ENCODE measurements at places on chromosomes 1 and 21.

DNA sequence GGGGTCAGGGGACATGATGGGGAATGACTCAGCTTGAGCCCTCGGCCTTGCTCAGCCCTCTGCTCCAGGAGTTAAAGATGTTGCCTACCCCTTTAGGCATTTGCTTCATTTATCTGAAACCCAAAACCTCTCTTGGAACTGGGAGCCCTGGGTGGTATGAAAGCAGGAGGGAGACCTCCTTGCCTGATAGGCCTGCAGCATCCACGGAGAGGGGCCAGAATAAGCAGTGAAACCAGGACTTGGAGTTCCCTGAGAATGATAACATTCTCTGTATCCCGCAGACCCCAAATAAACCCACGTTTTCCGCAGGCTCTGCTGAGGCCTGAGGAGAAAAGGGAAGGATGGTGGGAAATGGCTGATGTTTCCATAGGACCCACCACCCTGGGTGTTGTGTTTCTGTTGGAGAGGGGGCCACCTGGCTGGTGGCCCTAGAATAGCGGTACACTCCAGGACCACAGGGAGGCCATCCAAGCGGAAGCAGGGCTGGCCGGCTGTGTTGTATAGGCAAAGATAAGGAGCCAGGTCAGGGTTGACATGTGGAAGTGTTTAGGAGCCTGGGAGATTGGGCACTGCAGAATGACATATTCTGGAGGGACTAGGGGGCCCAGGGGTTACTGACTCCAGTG lies 77.4 kb downstream of the FOXD2 start:
- no peak for DNase-seq

- DNase-seq: no peak
Observed at GRCh38 chr1:30465096-30465495, 258.3 kb downstream of the MATN1 start.

DNA sequence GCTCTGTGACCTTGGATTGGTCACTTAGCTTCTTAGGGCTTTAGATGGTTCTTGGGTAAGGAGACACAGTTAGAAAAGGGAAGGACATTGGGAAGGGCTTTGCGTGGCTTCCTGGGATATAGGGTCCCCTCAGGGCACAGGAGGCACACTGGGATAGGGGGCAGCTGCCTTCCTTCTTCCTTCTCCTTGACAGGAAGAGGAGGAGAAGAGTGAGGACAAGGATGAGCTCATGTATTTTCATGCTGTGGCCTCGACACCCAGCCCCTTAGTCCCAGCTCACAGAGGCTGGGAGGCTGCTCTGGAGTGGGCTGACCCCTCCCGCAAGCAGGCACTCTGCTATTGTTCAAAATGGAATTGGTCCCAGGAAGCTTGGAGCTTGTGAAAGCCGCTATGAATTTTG lies 45.7 kb upstream of the POU3F1 start:
- no peak for DNase-seq

DNA sequence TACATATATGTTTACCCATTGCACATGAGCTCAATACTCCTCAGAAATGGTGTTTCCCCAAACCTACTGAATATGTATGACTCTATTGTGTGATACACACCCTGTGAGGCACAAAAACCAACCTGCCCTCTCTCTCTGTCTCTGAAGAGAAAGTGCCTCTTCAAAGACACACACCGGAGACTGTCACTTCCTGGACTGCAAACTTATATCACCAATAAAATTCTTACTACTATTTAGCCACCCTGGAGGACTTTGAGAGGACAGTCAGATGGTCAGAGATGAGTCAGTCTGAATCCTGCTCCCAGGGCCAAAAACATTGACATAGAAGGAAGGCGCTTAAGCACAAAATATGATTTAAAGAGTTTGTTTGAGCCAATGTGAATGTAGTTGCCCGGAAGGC lies 110.4 kb downstream of the PPIAL4G start:
- peak; percentile 23 for DNase-seq

- DNase-seq: no peak
Observed at GRCh38 chr1:233540816-233541215, 73.1 kb upstream of the KCNK1 start.

DNA sequence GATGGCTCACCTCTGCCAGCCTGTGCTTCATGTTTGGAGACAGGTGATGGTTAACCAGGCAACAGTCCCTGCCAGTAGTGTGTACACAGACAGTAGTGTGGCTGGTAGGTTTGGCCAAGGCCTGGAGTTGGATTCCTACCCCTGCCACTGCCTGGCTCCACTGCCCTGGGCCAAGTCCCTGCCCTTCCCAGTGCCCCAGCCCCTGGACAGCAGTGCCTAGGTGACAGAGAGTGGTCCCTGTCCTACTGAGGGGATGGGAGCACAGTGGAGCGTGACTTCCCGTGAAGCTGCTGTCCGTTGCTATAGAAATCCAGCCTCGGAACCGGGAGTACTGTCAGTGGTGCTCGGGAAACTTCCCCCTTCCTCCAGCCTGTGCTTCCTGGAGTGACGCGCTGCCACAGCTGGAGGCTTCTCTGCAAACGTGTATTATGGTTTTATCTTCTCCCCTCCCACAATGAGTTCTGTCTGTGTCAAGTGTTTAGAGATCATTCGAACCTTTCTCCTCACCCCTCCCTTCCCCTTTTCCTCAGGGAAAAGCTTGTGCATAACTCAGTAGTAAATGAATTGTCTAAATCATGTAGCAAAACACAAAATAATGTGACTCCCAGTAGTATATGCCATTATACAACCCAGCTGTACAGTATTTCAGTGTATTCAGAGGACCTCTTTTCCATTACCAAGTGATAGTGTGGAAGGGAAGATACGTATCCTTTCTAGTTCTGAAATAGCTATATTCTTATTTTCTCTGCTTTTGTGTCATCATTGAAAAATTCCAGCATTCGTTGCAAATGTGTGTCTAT lies 73.4 kb downstream of the GALNT2 start:
- peak; percentile 81 for DNase-seq

DNA sequence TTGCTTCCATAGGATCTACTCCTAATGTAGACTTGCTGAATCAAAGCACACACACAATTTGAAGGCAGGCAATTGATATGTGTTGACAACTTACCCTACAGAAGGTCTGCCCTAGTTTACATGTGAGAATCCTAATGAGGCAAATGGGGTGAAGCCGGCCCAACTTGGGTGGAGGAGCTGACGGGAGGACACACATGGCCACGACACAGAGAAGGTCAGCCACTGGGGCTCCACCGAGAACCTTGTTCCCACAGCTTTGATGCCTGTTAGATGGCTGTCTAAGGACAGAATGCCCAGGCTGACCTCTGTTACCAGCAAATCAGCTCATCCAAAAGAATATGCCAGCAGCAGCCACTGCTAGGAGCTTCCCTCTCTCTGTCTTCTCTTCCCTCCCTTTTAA lies 1.5 kb upstream of the PLA2G2D start:
- DNase-seq: no peak

DNA sequence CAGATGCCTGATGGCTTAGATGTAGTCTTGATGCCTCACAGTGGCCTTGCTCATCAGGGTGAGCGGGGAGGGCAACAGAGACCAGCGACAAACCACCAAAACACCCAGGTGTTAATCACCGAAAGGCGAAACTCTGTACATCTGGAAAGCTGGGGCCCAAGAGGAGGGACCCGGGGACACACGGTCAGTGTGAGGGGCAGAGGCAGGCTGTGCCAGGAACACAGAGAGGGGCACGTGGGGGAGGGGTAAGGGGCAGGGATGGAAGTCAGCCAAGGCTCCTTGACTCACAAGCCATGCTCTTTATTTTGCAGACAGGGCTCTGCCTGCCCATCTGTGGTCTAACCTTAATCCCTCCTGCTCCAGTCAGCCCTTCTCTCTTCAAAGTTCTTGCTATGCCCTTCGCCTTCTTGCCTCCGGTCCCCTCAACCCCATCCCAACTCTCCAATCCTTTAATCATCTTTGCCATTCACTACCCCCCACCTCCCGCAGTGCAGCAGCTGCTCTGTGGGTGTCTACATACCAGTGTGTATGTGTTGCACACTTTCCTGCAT lies 4.3 kb downstream of the MEF2D start:
- DNase-seq: peak; percentile 58

DNA sequence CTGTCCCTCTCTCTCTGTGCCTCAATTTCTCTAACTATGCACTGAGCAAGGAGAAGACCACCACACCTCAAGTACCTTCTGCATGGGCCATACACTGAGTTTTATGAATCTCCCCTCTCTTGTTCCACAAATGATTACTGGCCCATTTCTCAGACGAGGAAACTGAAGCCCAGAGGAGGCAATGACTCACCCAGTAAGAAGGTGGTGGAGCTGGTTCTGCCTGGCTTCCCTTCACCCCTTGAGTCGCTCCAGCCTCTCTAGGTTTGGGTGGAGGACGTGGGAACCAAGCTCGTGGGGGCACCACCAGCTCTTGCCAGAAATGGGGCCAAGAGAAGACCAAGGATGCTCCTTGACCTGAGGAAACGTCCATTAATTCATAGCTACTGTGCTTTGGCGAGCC lies 21.3 kb upstream of the RUNX3 start:
- DNase-seq: no peak

GRCh38 chr1:25978403-25978802 lies 19.5 kb downstream of the PAFAH2 start:
- no peak for DNase-seq

GRCh38 chr1:91557039-91557690 lies 56.5 kb downstream of the CDC7 start:
- no peak for DNase-seq

GRCh38 chr1:156134716-156135435 lies 18.5 kb upstream of the SEMA4A start:
- DNase-seq: no peak

DNA sequence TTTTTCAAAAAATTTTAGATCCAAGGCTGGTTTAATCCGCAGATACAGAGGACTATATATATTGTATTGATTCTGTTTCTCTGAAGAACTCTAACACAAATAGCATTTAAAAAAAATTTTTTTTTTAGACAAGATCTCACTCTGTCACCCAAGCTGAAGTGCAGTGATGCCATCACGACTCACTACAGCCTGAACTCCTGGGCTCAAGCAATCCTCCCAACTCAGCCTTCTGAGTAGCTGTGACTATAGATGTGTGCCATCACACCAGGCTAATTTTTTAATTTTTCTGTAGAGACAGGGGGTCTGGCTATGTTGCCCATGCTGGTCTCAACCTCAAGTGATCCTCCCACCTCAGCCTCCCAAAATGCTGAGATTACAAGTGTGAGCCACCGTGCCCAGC lies 3.0 kb downstream of the ANKRD45 start:
- no peak for DNase-seq

DNA sequence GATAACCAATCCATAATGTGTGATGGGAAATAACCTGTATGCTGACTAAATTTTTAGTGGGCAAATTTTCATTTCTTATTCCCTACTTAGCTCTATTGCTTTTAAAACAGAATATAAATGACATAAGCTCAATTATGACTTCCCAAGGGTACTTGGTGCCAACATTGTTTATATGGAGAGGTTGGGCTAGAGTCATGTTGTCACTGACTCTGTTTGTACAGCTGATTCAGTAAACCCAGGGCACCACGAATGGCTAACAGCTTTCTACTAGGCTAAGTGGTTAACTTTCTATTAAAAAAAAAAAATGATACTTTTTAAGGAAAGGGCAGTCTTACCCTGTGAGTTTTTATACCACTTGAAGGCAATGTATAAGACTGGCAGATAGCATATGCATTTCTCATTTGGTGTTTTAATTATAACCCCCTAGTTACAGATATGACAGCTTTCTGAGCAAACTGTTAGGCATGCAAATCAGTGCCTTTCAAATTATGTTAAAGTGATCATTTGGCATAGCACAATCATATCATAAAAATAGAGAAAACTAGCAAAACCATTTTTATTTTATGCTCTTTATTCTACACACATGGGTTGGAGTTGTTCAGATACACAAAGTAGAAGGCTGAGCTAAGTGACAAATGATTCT lies 147.1 kb downstream of the DNM3 start:
- DNase-seq: no peak

GRCh38 chr1:29626726-29627125 lies 390.4 kb downstream of the PTPRU start:
- DNase-seq: no peak

DNA sequence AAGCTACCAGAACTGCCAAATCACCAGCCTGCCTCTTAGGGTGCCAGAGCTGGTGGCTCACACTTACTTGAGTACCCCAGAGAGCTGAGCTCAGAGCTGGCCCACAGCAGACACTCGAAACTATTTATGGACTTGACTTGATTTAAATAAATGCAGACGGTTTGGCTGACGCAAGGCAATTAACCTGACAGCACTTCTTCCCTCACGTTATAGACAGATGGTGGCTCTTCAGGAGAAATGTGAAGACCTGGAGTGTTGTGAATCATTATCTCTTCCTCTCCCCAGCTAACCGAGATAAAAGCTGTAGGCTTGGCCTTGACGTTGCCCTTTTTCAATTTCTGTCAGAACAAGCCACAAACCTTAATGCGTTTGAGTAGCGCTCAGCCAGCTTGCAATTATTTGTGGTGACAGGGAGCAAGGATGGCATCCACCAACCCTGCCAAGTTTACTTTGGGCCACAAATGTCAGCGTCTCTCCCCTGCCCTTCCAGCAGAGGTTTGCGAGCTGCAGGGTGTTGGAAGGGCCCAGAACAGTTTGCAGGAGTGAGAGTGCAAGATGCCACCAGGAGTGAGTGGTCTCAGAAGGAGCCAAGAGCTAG lies 34.0 kb upstream of the BCAR3 start:
- DNase-seq: peak; percentile 88

DNA sequence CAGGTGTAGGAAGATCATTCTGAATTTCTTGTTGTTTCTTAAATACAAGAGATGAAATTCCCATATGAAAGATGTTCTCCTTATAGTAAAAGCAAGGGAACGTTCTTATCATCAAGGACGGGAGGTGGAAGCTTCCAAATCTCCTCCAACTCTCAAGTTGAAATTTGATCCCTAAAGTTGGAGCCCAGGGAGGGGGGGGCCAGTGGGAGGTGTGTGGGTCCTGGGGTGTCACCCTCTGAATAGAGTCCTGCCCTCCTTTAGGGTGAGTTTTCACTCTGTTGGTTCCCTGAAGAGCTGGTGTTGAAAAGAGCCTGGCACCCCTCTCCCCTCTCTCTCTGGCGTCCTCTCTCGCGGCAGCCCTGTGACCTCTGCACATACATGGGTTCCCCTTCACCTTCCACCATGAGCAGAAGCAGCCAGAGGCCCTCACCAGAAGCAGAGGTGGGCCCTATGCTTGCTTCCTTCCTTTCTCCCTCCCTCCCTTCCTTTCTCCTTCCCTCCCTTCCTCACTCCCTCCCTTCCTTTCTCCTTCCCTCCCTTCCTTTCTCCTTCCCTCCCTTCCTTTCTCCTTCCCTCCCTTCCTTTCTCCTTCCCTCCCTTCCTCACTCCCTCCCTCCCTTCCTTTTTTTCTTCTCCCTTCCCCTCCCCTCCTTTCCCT lies 10.0 kb upstream of the TRIM17 start:
- no peak for DNase-seq

All from fibroblast of villous mesenchyme (primary cell).